ENCODE measurements at places on chromosomes 1 and 21.

DNA sequence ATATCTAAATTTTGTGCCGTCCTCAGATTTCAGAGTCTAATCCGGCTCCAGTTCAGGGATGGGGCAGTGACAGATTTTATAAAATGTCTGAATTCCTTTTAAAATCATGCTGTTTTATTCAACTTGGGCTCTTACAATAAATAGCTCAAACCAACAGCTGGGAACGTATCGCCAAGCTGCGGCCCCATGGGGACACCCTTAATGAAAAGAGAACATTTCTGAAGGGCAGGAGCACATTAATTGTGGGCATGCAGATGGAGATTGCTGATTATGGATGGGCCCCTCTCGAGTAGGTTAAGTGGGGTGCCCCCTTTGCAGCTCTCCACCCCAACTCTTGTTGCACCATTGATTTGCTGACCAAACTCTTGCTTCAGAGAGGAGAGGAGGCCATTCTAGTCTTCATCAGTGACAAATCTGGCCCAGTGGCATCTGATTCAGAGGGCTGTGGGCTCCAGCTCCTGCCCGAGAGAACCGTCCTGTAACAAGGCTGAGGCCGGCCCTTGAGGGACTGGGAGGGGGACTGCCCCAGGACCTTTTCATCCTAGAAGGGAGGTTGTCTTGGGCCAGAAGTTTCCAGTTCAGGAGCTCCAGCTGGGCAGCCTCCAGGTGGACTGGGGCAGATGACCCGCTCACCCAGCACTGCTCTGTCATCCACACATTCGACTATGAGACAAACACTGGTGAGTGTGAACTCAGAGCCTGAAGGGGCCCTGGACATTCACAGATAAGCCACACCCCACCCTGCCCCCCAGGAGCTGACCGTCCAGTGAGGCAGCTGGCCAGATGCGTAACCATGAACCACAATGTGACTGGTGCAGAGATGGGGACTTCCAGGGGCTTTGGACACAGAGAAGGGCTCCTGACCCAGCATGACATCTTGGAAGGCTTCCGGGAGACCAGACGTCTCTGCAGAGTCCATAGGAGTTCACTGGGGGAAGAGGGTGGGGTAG, 55.1 kb upstream of the TMEM51 start:
- DNase-seq = no peak

DNA sequence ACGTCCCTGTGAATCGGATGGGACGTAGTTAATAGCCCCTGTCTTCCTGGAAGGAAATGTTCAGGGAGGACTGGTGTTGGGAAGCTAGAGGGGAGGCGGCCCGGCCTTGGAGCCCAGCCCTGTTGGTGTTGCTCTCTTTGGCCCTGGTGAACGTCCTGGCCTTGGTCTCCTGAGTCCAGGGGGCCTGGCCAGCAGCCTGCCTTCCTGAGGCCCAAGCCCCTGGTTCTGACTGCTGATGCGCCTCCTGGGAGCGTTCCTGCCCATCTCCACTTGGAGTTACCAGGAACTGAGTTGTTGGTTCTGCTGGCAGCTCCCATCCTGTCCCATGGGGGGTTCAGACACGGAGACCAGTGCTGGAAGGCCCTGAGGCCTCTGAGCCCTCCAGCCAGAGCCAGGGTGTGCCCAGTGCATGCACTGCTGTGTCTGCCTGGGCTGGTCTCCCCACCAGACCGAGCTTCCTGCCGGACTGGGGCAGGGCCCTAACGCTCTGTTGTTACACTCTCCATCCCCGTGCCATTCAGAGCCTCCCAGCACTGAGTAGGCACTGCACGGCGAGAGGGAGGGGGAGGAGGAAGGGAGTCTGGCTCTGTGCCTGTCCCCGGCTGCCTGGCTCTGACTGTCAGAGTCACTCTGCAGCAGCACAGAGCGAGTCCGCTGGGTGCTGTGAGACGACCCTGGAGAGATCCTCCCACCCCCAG, 382.5 kb upstream of the VAMP3 start:
- no peak for DNase-seq

DNA sequence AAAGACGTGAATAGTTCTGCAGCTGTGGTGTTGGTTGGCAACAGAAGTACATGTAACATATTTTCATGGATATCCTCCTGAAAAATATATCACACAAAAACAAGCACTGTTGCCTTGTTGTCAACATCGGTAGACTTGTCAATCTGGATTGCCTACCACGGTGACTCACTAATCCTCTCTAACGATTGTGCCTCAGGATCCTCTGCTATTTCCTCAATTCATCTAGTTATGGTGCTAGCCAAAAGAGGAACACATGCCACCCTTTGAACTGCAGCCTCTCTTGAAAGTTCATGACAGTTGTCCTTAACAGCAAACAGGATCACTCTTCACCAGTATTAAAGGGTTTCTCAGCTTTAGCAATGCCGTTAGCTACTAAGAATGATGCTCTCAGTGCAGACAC, 25.7 kb downstream of the RASAL2 start:
- DNase-seq = no peak

DNA sequence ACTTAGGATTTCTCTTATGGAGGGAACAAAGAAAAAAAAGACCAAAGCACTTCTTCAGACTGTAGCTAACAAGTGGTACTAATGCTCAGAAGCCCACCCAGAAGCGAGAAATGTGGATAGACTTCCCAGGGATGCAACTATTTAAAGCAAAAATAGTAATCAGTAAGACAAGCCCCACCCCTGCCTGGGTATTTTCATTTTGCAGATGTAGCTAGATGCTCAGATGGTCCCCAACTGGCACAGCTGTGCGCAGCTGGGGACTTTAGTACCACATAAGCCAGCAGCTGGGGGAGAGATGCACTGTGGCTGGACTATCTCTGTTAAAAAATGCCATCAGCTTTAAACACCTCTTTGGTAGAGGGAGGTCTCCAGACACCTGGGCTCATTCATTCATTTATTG, 77.8 kb upstream of the SPAG17 start:
- DNase-seq = no peak

- no peak for DNase-seq
These were observed 151.3 kb upstream of the PTGFR start for GRCh38 chr1:78339490-78339889.

DNA sequence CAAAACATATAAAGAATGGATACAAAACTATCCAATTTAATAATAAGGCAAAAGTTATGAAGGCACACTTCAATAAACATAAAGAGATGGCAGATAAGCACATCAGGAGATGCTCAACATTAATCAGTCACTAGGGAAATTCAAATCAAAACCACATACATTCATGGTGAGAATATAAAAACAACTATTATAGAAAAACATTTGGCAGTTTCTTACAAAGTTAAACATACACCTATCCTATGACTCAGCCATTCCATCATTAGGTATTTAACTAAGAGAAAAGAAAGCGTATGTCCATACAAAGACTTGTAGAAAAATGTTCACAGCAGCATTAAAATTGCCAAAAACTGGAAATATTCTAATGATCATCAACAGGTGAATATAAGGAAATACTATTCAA, 44.3 kb downstream of the KIFAP3 start:
- no peak for DNase-seq

DNA sequence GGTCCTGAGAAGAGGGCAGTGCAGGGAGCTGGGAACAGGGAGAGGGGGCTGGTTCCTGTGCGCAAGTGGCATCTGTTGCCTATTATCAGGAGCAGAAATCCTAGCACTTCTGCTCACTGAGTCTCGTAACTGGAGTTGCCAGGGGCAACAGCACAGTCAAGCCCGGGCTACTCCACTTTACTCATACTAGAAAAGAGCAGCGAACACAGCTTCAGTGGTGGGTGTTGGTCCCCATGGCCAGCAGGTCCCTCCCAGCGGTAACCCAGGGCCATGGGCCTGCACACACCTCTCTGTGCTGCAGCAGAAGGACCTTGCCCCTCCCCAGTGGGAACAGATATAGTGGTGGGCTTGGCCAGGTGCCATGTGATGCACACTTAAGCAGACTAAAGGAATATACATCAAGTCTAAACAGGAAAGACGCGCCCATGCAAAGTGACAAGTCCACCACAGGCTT, 8.5 kb downstream of the PYCR2 start:
- DNase-seq = peak; percentile 92

- no peak for DNase-seq
These were observed 135.7 kb downstream of the CNIH3 start for GRCh38 chr1:224751624-224752311.

- DNase-seq = peak; percentile 85
These were observed 16.6 kb upstream of the DR1 start for GRCh38 chr1:93328809-93329760.

GRCh38 chr21:41369105-41369919, 7.5 kb downstream of the MX2 start:
- no peak for DNase-seq

GRCh38 chr1:236845830-236846229, 50.7 kb downstream of the MTR start:
- no peak for DNase-seq

GRCh38 chr1:15409388-15410222, at the start of gene EFHD2:
Gene EFHD2 (plus strand): TSS chr1:15409888. CDS start chr1:15409972, 84 bp downstream.
- DNase-seq = peak; percentile 89

DNA sequence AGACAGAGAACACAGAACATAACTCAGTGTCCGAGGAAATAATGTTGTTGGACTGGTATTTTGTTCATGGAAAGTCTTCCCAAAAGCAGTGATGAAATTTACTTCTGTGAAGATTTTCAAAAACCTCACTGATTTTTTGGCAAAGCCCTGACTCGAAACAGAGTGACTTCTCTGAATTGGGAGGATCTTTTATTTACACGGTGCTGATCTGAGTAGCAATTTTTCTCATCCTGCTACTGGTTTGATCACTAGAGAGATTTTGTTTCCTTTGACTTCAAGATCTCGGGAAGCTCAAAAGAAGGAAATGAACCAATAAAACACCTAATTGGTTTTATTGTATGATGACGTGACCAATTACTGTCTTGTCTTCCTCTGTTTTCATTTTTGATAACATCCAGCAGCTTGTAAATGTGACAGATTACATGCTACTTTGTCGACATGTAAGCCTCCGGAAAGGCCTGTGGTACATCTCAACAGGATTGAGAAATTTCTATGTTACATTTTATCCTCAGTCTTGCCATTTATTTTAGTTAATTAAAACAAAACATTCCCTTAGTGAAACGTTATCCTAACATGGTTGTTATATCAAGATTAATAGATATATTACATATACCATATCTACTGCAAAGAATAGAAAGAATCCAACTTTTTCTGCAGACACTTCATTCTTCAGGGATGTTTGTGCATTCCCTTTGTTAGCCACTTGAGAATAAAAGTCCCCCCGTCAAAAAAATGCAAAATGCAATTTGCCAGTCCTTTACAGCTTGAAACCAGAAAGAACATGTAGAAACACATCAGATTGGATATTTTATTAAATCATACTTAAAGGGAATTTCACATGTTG, 42.8 kb upstream of the IFI44L start:
- DNase-seq = no peak

All from NCI-H2171 treated with DMSO at 0.1 percent for 48 hours (cell line).